Osteoblast (primary cell): ENCODE measurements at places on chromosomes 3 and 15.

DNA sequence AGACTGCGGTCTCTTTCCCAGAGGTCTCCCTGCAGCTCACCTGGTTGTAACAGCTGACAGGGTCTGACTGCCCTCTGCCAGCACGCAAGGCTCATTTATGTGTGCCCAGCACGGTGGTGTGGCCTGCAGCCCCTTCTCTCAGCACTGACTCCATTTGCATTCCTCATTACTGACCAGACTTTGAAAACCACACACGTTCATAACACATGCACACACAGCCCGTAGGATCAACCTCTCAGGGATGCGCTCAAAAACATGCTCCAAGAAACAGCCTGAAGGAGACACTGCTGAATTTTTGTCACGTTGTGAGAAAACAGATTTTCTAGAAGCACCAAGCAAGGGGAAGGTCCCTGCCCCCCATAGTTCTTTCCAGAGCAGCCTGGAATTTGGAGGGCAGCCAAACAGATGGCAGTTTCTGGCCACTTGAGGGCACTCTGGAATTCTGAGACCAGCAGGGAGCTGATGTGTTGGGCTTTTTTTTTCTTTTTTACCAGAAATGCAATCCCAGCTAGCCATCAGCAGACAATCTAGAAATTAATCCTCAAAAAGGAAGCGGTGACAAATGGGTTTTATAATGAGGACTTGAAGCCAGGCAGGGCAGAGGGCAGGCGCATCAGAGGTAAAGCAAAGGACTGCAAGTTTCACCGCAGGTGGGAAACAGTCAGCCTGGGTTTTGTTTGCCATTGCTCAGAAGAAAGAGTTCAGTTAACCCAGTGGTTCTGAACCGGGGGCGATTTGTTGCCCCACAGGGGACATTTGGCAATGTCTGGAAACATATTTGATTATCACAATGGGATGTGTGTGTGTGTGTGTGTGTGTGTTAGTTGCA lies 170.5 kb upstream of the PROK2 start:
- H3K4me3 ChIP-seq, result no peak overlapping the region
- DNase-seq, result peak; percentile 73
- H3K27me3 ChIP-seq, result peaks cover 5% of the 10 kb centered on the region

DNA sequence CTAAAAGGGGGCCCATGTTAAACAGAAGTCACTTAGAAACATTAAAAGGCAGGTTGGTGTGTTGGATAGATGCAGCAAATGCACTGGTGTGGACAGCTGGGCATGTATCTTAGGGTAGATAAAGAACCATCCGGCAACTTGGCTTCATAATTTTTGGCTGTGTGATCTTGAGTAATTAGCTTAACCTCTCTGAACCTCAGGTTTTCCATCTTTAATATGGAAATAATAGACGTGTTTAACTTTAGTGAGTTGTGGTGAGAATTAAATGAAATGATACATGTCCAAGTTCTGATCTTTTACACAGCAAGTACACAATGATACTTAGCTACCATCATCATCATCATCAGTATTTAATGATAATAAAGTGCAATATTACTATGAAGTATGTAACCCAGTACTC lies 330.4 kb downstream of the FOXP1 start:
- H3K27ac ChIP-seq, result peak overlapping the region; percentile 92
- no peaks in the 10 kb centered on the region for H3K36me3 ChIP-seq
- no peaks in the 10 kb centered on the region for H3K27me3 ChIP-seq
- H3K4me1 ChIP-seq, result peaks cover 60% of the 10 kb centered on the region
- no peak overlapping the region for H3K4me3 ChIP-seq

DNA sequence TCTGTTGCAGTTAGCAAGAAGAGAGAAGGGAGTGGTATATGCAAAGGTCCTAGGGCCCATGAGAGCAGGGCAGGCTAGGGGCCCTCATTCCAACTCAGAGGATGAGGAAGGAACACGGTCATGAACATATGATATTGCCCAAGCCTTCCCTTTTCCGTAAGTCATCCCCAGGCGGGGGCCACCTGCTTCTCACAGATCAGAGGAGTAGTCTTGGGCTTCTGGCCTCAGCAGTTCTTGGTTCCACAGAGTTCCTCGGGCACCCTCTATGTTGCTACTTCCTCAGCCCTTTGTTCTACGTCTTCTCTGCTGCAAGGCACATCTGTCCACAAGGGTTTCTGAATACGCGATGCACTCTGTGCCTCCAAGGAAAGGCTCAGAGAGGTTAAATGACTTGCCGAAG lies 25.3 kb downstream of the EPHB3 start:
- no peak overlapping the region for H3K27ac ChIP-seq
- no peaks in the 10 kb centered on the region for H3K36me3 ChIP-seq
- no peak for DNase-seq
- H3K27me3 ChIP-seq, result no peaks in the 10 kb centered on the region

GRCh38 chr15:25886498-25887140 lies 23.5 kb upstream of the ATP10A start:
- no peak for DNase-seq
- H3K4me3 ChIP-seq, result no peak overlapping the region
- no peaks in the 10 kb centered on the region for H3K36me3 ChIP-seq
- H3K27me3 ChIP-seq, result no peaks in the 10 kb centered on the region
- H3K27ac ChIP-seq, result no peak overlapping the region

DNA sequence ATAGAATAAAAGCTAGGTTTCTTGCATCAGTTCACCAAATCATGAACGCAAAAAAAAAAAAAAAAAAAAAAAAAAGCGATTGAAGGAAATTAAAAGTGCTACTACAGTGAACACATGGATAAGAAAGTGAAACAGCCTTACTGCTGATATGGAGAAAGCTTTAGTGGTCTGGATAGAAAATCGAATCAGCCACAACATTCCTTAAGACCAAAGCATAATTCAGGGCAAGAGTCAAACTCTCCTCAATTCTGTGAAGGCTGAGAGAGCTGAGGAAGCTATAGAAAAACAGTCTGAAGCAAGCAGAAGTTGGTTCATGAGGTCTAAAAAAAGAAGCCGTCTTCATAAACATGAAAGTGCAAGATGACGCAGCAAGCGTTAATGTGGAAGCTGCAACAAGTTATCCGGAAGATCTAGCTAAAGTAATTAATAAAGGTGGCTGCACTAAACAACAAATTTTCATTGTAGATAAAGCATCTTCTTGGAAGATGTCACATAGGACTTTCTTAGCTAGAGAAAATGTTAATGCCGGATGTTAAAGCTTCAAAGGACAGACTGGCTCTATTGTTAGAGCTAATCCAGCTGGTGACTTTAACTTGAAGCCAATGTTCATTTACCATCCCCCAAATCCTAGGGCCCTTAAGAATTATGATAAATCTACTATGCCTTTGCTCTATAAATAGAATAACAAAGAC lies 19.2 kb downstream of the P3H2 start:
- no peaks in the 10 kb centered on the region for H3K36me3 ChIP-seq
- H3K4me3 ChIP-seq, result peak overlapping the region; percentile 59
- peak overlapping the region; percentile 81 for H3K27ac ChIP-seq

- no peaks in the 10 kb centered on the region for H3K4me1 ChIP-seq
- no peak for DNase-seq
- H3K27ac ChIP-seq, result no peak overlapping the region
- no peaks in the 10 kb centered on the region for H3K36me3 ChIP-seq
These were observed 73.8 kb downstream of the MCTP2 start for GRCh38 chr15:94305133-94305532.

GRCh38 chr3:32366638-32367397 lies 24.8 kb upstream of the CMTM7 start:
- no peaks in the 10 kb centered on the region for H3K36me3 ChIP-seq
- H3K4me3 ChIP-seq, result no peak overlapping the region
- H3K27me3 ChIP-seq, result no peaks in the 10 kb centered on the region
- no peak overlapping the region for H3K27ac ChIP-seq
- no peaks in the 10 kb centered on the region for H3K4me1 ChIP-seq
- DNase-seq, result no peak

DNA sequence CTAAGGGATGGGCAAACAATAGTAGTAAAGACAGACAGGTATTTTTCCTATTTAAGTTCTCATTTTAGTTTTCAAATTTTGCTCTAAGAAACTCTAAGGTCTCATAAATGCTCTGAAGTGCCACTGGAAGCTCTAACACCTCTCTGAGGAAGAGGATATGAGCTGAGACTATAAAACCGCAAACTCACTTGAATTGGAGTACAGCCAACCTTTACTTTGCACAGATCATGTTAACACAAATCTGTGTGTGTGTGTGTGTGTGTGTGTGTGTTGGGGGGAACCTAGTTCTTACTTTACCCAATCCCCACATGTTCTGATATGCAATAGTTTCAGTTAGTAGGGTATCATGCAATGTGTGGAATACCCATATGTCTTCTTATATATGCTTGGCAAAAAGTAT lies 446.8 kb downstream of the CHL1 start:
- H3K4me1 ChIP-seq, result no peaks in the 10 kb centered on the region
- no peak overlapping the region for H3K4me3 ChIP-seq
- H3K36me3 ChIP-seq, result no peaks in the 10 kb centered on the region
- no peak for DNase-seq
- H3K27ac ChIP-seq, result no peak overlapping the region

GRCh38 chr15:20341901-20342600 lies 199.5 kb downstream of the GOLGA6L6 start:
- no peaks in the 10 kb centered on the region for H3K4me1 ChIP-seq
- no peaks in the 10 kb centered on the region for H3K36me3 ChIP-seq
- peak; percentile 93 for DNase-seq
- H3K27ac ChIP-seq, result no peak overlapping the region
- H3K4me3 ChIP-seq, result no peak overlapping the region

GRCh38 chr3:76998555-76998954 lies 41.3 kb upstream of the ROBO2 start:
- no peak for DNase-seq
- H3K4me3 ChIP-seq, result no peak overlapping the region
- no peaks in the 10 kb centered on the region for H3K4me1 ChIP-seq

- no peak overlapping the region for H3K27ac ChIP-seq
- H3K4me3 ChIP-seq, result no peak overlapping the region
- H3K4me1 ChIP-seq, result peaks cover 21% of the 10 kb centered on the region
- no peak for DNase-seq
These were observed 17.4 kb upstream of the NOX5 start for GRCh38 chr15:68997050-68997449.
